ENCODE measurements at places on chromosomes 2 and 18.

- DNase-seq = no peak
These were observed 102.0 kb downstream of the SH3RF3 start for GRCh38 chr2:109230941-109231420.

- no peak for DNase-seq
These were observed 217.1 kb downstream of the MREG start for GRCh38 chr2:215796140-215796855.

- no peak for DNase-seq
These were observed 55.0 kb upstream of the CTDP1 start for GRCh38 chr18:79624356-79625170.

DNA sequence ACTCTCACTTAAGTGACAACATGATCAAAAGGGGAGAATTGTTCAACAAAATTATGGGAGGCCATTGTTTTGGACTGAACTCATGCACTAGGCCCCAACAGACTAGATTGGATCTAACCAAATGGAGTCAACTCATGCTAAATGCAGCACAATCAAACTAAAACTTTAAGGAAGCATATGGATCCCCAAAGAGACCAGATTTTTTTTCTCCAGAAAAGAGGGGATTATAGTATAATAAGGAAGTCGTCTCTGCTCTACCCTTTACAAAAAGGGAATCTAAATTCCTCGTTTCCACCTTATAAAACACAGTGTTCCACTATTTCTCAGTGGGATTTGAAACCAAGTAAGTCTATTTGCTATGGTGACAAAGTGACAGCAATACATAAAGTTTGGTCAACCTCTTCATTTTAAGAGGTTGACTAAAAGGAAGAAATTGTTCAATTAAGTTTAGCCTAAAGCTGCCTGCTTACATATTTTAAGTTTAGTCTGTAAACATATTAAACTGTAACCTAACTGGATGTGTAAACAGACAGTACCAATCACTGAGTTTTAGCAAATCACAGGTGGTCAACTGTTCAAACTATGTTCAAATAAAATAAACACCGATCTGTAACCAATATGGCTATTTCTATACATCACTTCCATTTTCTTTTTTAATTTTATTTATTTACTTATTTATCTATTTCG, 40.9 kb upstream of the MAT2A start:
- DNase-seq = no peak

DNA sequence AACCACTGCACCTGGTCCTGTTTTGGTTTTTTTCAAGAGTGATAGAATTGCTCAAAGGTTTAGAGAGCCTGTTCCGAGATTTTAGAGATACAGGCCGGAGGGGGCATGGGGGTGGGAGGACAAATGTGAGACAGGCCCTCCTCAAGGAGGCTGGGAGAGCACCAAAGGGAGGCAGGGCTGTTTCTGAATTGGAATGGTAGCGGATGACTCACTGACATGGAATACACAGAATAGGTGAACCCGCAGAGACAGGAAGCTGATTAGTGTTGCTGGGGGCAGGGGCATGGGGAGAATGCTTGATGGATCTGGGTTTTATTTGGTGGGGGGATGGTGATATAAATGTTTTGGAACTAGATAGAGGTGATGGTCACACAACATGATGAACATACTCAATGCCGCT, 111.0 kb upstream of the MGAT5 start:
- DNase-seq = no peak

DNA sequence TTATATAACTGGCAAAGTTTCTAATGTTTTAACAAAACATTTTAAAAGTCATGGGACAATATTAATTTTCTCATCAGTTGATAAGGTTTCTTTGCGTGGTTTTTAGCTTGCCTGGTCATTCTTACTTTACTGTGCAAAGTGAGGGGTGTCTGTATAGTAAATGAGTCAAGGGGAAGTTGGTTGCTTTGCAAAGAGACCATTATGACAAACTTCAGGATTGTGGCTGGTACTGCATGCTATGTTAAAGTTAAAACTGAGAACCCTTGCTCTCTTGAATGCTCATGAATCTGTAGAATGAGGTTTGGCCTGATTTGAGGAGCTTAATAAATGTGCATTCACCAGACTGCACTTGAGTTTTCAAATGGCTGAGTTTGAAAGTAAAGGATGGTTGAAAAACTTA, 47.0 kb downstream of the COL4A4 start:
- no peak for DNase-seq

DNA sequence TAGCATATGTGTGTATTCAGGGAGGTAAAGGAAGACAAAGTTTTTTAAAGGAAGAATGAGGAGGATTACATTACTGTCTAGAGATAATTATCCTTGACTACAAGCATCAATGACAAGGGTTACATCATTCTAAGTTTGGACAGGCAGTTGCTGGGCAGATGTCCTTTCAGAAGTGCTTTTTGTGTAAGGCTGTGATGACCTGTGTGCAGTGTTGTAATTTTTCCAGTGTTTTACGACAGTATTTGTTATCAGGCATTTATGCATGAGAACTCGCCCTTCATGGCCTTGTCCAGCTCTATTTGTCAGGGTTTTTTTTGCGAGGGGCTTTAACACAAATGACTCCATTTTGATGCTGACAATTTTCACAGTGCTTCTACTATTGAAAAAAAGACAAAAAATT, 658.3 kb upstream of the NXPH2 start:
- no peak for DNase-seq

DNA sequence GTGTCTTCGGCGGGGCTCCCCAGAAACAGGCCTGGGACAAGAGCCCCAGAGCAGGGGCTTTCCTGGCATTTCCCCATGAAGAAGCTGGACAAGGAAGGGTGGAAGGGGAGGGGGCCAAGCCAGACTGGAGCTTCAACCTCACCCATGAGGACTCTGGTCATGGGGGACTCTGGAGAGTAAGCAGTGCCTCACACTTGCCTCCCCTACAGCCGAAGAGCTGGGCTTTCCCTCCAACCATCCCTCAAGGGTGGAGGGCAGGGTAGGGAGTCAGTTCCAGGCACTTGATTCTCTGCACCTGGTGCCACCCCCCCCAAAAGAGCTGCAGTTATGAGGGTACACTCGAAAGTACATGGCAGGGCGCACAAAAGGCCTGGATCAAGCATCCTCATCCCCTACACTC, 246.6 kb downstream of the TFCP2L1 start:
- DNase-seq = no peak

GRCh38 chr2:95179451-95179850, 13.8 kb downstream of the ZNF2 start:
- no peak for DNase-seq

DNA sequence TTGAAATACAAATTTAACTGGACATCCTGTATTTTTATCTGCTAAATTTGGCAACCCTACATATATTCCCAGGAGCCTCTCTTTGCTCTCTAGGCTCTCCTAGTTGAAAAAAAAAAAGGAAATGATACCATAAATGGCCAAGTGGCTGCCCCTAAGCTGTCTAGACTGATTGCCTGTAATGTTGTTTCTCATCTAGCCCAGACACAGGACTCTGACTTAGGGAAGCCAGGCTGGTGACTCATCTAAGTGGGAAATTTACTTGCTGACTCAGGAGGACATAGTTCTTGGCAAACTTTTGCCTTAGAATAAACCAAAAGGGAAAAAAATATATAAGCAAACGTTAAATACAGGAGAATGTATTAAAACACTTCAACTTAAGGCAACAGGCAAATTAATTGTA, 14.6 kb upstream of the ITGAV start:
- no peak for DNase-seq

DNA sequence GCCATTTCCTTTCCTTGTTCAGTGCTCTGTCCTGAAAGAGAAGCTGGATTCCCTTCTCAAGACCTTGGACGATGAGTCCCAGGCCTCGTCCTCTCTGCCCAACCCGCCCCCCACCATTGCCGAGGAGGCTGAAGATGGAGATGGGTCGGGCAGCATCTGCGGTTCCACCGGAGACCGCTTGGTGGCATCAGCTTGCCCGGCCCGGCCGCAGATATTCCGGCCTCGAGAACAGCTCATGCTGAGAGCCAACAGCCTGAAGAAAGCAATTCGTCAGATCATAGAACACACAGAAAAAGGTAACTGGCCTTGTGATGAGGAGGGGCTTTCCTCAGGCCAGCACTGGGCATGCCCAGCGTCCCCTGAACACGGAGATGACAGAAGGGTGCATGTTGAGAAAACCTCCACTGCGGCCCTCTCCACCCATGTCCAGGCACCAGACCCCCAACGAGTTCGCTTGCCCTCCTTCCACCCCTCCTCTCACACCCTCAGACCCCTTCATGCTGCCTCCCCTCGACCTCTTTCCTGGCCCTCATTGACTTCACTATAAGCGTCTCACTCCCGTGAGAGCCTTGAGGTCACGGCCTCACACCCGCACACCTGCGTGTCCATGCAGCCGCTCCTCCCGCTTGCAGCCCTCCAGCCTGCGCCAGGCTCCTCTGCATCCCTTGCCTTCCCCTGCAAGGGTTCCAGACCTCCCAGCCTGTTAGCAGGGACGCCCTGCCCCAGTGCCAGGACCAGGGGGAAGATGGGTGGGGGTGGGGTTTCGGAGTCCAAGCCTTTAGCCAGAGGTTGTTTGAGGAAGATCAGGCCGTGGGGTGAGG, 95.0 kb downstream of the DGKD start:
- DNase-seq = no peak

DNA sequence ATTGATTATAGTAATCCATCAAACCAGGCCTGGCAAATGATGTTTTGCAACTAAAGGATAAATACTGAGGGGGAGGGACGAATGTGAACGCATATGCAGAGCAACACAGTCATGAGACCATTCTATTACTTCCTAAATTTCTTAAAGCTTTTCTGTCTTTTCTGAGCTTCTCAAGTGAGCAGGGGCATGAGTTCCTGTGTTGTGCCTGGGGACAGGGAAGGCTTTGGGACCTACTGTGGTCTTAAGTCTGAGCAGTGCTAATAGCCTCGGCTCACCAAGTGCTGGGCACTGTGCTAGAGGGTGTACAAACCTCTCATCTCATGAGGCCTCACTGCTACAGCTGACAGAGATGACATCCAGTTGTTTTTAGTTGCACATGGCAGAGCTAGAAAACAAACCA, 182.4 kb downstream of the NEDD4L start:
- DNase-seq = no peak

DNA sequence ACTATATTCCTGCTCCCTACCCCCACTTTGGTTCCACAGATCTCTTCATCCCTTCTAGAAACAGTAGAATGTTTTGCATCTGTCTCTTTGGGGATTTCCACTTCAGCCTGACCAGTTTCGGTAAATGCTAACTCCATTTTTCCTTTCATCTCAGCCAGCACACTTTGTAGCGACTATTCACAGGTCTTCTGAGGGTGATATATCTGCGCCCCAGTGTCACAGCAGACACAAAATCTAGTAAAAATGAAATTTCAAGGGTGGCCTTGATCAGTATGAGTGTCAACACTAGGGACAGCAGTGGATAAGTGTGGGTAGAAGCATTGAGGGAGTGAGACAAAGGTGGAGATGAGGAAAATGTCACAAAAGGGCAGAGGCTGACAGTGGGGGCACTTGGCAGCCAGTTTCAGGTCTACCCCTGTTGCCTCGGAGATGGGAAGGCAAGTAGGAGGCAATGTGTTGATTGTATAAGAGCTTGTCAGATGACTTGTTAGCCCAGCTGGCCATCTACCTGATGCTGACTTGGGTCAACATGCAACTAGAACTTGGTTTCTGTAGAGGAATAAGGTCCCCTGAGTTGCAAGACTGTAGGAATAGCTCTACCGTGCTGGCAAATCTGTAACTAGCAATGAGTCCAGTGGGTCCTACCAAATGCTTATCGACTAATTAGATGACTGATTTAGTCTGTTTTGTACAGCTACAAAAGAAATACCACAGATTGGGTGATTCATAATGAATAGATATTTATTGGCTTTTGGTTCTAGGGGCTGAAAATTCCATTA, 60.7 kb downstream of the CXCR4 start:
- DNase-seq = no peak

DNA sequence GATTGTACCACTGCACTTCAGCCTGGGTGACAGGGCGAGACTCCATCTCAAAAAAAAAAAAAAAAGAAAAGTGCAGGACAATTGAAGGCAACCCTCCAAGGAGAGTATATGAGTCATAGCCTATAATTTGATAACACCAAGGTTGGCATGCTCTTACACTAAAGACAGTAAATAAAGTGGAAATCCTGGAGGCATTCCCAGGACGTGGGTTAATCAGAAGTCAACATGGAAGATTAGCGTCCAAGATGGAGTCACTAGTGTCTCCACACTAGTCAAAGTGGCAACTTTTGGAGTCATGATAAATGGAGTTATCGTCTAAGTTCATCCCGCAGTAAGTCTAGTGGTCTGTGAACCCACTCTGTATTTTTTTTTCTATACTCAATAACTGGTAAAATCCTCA, 21.2 kb upstream of the UGGT1 start:
- DNase-seq = no peak

- no peak for DNase-seq
These were observed 109.7 kb downstream of the CD8B2 start for GRCh38 chr2:106596844-106597243.
